ENCODE measurements at places on chromosomes 12 and 14.

DNA sequence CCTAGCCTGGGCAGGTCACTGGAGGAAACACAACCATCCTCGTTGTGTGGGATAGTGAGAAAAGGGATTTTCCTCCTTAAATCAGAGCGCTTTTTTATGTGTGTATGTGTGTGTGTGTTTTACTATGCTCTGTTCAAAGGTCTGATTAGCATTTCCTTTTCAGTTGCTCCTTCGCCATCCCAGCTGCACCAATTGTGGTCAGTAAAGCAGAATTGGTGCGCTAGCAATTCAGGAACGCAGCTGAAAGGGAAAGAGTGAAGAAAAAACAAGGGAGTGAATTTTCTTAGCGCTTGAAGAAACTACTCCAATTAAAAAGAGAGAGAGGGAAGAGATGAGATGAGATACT lies 173.3 kb upstream of the PARP11 start:
- no peak for DNase-seq

DNA sequence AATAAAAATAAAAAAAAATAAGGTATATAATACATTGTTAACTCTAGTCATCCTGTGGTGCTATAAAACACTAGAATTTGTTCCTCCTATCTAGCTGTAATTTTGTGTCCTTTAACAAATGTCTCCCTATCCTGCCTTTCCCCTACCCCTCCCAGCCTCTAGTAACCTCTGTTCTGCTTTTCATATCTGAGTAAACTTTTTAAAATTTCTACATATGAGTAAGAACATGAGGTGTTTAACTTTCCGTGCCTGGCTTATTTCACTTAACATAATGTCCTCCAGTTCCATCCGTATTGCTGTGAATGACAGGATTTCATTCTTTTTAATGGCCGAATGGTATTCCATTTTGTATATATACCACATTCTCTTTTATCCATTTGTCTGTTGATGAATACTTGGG lies 71.3 kb upstream of the GNG2 start:
- no peak for DNase-seq

GRCh38 chr14:61713724-61714437 lies 18.6 kb downstream of the HIF1A start:
- DNase-seq = no peak

DNA sequence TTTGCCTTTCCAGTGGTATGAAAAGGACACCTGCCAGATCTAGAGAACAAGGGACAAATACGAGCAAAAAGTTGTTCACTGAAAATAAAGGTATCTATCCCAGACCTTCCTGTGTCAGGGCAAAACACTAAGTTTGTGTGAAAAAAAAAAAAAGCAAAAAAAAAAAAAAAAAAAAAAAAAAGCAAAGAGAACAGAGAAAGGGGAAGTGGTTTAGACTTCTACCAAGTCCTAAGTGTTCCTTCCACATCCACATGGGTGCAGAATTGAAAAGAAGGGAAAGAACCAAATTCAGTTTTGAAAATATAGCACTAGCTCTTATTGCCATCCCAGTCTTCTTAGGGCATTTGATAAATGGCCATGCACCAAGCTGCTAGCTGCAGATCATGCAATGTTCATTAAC lies 41.7 kb downstream of the ZCRB1 start:
- DNase-seq = no peak

GRCh38 chr12:64585104-64585503 lies 25.2 kb upstream of the RASSF3 start:
- DNase-seq = no peak

GRCh38 chr14:104927432-104927816 lies 2.7 kb downstream of the PLD4 start:
- no peak for DNase-seq

DNA sequence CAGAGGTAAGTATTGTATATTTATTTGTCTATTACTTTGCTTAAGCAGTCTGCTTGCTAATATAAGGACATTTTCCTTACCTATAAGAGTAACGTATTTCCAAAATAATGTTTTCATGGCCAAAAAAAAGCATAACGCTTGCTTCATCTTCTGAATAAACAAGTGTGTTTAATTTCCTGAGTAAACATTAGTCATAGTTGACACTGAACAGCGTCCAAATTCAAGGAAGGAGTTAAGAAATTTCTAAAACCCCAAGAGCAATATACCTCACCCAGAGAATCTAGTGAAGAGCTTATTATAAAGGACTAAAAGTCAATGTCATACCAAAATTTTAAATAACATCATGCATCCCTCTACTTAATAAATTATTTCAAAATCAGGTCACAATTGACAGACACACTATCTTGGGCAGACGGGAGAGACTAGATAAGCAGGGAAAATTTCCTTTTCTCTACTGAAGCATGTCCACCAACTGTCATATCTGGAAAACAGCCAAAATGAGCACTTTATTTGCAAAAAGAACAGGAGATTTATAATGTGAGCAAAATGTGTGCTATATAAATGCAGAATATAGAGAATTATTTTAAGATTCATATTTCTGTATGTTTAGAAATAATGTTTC lies 25.1 kb downstream of the ANKS1B start:
- no peak for DNase-seq

DNA sequence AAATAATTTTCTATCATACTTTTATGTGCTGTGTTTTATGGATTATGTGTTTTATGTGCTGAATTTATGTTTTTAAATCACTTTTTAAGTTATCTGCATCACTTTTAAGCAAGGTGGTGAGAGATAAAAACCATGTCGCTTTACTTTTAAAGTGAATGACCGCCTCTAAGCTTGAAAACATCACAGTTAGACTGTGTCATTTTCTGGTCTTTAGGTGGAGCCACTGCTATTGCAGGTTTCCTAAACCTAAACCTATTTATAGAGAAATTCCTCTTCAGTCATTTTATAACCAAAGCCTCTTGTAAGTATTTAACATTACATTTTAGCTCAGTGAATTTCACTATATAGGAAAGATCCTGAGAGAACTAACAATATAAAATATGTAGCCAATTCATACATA lies 21.0 kb upstream of the MDM2 start:
- DNase-seq = no peak

GRCh38 chr12:31000751-31001150 lies 72.9 kb upstream of the DDX11 start:
- no peak for DNase-seq

- no peak for DNase-seq
Observed at GRCh38 chr12:23169696-23170013, 544.7 kb downstream of the ETNK1 start.

- no peak for DNase-seq
Observed at GRCh38 chr12:121911824-121912585, 6.4 kb upstream of the CFAP251 start.

DNA sequence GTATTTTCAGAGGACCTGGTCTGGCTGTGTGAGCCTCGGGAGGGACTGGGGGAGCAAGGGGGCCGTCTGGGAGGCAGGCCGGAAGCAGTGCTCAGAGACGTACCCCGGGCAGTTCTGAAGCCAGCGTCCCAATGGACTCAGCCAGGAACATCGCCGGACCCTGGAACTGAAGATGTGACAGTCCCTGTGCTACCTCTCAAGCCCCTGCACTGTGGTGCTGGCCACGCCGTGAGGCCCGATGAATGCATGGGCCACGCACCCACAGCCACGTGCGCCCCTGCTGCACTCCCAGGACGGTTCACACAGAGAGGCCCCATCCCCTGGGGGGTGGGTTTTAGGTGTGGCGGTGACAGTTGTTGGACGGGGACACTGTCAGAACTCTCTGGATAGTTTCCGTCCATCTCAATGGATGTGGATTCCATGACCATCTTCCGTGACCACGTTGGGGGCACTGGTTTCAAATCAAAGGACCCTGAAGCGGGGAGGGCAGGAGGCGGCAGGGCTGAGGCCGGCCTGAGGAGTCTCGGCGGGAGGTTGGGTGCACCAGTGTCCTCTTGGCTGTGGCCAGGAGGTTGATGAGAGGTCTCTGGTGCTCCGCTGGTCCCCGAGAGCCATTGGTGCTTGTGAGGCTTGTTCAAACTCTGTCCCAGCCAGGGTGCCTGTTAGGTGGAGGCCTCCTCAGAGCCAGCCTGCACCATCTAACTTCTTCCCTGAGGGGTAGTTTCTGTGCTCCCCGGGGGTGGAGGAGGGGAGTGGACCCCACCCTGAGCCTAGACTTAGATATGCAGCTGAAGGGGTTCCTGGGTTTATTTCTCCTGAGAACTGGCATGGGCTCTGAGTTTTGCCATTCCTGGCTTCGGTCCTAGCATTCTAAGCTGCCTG lies 36.3 kb upstream of the TSPAN9 start:
- DNase-seq = no peak

GRCh38 chr12:14883686-14884085 lies 2.0 kb downstream of the MGP start:
- no peak for DNase-seq

GRCh38 chr12:83432176-83432719 lies 745.5 kb downstream of the TMTC2 start:
- no peak for DNase-seq

DNA sequence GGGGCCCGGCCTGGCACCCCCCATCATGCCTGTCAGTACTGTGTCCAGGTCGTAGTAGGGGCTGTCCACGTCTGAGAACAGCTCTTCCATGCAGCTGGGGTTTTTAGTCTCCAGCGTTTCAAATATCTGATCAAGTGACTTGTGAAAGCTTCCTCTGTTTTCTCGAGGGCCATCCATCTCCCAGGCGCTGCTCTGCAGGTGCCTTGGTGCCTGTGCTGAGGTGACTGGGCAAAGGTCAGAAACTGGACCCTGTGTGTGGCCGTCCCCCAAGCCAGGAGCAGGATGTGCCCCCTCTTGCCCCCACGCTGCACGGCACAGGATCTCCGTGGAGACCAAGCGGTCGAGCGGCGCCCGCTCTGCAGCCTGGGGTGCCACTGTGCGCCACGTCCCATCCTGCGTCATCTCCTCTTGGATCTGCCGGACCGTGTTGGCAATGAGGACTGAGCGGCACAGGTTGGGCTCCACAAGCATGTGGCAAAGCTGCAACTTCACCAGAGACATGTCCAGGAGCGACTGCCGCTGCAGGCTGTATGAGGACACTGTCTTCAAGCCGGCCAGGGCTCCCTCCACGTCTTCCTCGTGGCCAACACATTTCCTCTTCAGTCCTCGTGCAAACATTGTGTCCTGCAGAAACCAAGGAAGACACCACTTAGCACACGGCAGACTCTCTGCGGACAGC lies 9.4 kb downstream of the CDCA4 start:
- no peak for DNase-seq

- no peak for DNase-seq
Observed at GRCh38 chr12:6826734-6827436, 1.3 kb upstream of the P3H3 start.

DNA sequence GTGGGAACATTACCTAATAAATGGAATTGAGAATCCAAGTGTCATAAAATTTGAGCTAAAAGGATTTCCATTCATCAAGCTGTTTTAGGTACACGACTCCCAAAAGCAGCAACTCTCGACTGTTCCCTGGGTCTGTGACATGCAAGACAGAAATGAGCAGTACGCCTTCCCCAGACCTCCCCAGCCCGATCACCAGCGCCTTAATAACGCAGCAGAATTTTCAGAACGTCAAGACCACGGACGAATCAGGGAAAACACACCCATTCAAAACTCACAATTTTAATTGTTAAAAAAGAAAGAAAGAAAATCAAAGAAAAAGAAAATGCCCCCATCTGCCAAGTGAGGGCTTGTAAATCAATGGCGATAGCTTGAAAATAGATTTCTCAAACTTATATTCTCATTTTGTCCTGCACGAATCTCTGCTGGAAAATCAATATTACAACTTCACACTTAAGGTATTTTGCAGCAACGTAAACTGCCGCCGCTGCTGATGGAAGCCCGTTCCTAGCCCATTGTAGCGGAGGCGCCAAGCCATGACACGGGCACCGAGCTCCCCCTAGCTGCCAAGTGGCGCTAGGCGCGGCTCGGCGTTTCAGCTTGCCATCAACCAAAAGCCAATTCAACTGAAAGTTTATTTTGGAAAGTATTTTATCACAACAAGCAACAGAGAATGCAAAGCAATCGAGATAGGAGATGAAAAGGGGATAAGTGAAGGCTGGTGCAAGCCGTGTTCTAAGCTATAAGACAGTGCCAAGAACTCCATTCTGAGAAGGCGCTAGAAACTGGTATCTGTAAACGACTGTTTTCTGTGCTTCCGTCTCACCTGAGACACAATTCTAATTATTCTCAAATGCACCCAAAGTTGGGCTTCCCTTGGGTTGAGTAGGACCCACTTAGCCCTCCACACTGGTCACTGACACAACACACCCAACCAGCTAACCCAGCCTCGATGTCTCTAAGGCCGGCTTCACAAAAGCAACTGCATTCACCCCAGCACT lies 5.5 kb downstream of the BCL11B start:
- DNase-seq = peak; percentile 45

DNA sequence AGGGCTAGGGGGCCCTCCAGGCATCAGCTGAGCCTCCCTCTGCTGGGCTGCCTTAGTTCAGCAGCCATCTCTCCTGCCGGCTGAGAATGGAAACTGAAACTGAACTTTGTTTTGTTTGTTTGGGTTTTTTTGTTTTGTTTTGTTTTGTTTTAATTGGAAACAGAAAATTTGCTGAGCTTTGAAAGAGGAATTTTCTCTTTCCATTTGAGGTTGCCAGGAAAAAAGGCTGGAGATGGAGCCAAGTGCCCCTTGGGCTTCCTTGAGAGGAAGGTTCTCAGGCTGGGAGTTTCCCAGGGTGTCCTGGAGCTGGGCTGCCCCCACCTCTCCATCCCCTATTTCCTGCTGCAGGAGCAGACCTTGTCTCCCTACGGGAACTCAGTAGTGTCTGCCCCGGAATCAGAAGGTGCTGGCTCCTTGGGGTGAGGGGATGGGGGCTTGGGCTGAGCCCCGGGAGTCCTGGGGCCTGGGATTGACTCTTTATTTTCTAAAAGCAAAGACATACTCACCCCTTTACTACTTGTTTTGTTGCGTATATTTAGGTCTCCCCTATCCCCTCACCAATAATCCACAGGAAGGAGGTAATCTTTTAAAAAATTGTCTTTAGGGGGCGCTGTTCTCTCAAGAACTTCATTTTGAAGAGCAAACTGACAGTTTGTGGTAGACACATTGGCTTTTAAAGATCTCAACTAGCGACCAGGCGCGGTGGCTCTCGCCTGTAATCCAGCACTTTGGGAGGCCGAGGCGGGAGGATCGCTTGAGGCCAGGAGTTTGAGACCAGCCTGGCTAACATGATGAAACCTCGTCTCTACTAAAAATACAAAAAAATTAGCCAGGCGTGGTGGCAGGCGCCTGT lies 21.3 kb upstream of the OASL start:
- DNase-seq = peak; percentile 67

- DNase-seq = no peak
Observed at GRCh38 chr14:57461777-57462320, 31.8 kb downstream of the CCDC198 start.

DNA sequence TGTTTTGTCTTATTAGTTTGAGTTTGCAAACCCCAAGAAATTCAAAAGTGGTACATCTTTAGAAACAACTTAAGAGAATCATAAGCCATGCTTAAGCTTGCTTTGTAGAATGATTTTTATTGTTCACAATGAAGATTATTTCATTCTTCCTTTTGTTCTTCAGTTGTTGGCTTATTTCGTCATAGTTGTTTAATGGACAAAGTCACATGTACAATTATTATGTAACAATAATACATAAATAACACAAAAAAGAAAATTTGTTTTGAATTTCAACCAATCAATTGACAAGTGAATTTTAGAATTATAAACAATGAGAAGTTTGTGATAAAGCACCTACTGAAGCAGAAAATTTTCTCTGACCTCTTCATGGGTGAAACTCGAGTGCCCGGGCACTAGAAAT lies 111.8 kb upstream of the IGF1 start:
- no peak for DNase-seq

Measured in HCT116 (cell line).